ENCODE measurements at places on chromosomes 5 and 9.

DNA sequence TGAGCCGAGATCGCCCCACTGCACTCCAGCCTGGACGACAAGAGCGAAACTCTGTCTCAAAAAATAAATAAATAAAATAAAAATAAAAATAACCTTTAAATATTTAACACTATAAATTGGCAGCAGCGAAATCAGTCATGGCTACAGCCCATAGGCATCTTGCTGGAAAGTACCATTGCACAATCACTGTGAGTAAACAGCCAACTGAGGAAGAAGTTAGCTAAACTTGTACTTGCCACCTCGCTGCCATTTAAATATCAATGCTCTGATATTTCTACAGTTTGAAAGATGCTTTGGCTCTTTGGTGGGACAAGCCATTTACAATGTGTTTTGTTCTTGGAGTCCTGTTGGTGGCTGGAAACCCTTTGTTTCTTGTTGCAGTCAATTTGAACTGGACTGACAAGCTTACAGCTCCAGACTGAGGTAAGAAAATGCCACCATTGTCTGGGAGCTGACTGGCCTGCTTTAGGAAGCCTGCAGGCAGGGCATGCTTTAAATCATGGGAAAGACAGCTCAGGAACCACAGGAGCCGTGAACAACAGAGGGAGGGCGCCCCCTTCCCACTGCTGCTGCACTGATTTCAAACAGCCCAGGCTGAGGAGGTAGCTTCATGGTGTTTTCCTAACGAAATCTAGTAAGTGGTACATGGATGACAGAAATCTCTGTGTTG, 322.8 kb upstream of the RFX3 start:
- DNase-seq, result peak; percentile 55

DNA sequence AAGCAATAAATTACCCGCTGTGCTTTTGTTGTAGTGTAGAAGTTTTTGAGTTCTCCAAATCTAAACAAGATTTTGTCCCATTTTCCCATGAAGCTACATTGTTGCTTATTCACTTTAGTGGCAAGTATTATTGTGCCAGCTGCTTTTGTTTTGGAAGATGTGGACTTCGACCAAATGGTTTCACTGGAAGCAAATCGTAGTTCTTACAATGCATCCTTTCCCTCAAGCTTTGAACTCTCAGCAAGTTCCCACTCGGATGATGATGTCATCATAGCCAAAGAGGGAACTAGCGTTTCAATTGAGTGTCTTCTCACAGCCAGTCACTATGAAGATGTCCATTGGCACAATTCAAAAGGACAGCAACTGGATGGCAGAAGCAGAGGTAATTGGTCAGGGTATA, 10.9 kb downstream of the MFAP3 start:
- peak; percentile 57 for DNase-seq

- DNase-seq, result no peak
Measured at GRCh38 chr5:91194824-91195381, 188.2 kb downstream of the ARRDC3 start.

DNA sequence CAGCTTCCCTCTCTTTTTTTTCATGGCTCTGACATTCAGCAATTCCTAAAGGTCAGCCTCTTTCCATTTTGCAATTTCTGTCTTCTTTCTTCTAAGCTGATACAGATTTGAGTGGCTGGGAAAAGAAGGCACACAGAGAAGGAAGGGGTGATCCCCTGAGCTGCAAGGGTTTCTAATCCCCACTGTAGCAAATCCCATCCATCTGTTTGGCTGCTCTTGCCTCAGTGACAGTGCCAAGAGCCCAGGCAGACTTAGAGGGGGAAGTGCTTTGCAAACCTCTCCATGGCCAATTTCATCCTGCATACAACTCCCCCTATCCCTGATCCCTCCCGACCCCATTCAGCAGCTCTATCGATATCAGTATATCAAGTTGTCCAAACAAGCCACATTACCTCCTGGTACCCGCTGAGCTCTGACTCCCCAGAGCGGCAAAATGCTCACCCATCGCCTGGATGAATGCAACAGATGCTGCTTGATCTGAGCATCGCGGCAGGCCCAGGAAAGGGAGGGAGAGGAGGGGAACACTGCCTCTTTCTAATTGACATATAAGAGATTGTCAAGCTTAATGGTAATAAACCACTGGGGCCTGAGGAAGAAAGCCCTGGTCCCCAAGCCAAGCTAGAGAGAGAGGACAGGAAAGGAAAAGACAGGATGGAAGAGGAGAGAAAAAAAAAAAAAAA, 268.9 kb downstream of the ASTN2 start:
- no peak for DNase-seq

- peak; percentile 91 for DNase-seq
Measured at GRCh38 chr9:98998441-98999151, 54.9 kb downstream of the COL15A1 start.

DNA sequence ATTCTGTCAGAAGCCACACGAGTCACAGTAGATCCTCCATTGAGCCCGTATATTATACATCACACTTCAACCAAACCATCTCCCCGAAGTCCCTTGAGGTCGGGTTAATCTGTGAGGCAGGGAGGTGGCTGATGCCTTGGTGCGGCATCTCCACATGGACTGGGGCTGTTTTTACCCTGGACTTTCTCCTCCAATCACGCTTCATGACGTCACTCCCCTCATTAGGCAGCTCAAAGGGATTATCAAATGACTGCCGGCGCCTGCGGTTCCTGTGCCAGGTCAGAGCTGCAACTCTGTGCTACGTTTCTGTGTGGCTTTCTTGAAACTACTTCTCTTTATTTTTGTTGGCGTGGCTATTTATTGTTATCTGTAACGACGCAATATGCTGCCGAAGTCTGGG, 53.7 kb downstream of the TMOD1 start:
- DNase-seq, result no peak

DNA sequence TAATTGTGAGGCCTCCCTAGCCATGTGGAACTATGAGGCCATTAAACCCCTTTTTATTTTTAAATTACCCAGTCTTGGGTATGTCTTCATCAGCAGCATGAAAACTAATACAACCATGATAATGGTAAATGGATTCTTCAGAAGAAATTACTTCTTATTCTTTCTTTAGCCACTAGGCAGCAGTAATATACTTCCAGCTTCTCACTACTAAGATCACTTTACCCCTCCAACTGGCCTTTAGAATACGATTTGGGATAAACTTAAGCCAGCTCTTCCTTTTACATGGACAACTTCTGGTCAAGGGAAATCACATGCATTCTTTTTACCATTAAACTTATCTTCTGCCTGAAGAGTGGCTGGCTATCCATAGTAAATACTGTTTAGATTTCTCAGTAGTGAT, 355.4 kb downstream of the MAN2A1 start:
- DNase-seq, result no peak

GRCh38 chr5:34803974-34804732, 34.8 kb upstream of the TTC23L start:
- no peak for DNase-seq

DNA sequence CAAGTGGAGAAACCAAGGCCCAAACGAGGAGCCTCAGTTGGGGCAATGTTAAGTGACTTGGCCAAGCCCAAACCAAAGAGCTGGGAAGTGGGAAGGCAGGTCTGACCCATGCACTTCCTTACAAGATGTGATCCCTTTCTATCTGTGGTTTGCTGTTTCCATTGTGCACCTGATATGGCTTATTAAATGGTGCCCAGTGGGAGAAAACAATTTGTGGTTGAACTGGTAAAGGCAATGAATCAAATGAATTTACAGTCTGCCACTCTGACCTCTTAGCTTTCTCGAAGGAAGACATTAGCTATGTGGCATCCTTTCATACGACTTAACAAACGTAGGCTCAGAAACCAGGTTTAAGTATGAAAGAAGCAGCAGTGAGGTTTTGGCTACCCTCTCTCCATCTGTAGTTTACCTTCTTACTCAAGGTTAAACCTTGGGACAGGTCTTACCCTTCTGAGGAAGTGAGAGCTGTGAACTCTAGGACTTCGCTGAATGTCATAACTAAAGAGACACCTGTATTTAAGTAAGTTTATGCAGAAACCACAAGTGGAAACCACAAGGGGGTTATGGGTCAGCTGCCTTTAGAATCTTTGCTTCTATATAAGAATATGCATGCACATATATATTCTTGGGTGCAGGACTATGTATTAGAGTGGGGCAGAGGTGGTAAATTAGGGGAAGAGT, 100.5 kb upstream of the SPATA31D4 start:
- DNase-seq, result no peak

- DNase-seq, result no peak
Measured at GRCh38 chr9:7467186-7467585, 332.4 kb downstream of the DMAC1 start.

- DNase-seq, result no peak
Measured at GRCh38 chr5:95449460-95449859, 58.3 kb downstream of the FAM81B start.

GRCh38 chr5:36301858-36302603, at the start of gene RANBP3L:
Gene RANBP3L, minus strand, starts transcription at chr5:36301902. Its CDS starts 486 bp downstream, at chr5:36301416.
- DNase-seq, result peak; percentile 31

GRCh38 chr9:128145536-128145935, 3.7 kb upstream of the LCN2 start:
- no peak for DNase-seq

GRCh38 chr5:1235379-1235778, 10.2 kb downstream of the SLC6A18 start:
- no peak for DNase-seq

GRCh38 chr5:135027697-135028615, 6.1 kb downstream of the PITX1 start:
- no peak for DNase-seq

DNA sequence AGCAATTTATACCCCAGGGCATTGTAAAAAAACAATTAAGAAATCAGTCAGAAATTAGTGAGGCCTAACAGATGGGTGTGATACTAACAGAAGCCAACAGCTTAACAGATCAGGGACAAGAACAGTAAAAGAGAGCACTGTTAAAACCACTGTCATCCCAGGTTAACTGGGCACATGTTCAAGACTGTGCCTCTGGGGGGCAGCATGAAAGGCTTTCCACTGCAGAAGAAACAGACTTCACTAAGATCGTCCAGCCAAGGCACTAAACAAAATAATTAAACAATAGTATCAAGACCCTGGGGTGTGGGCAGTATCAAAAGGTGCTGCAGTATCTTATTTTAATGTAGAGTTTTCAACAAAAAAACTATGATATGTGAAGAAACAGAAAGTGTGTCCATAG, 43.5 kb downstream of the FBN2 start:
- no peak for DNase-seq

GRCh38 chr9:117097761-117098160, 317.1 kb downstream of the ASTN2 start:
- no peak for DNase-seq

GRCh38 chr9:112789473-112789872, 38.9 kb downstream of the SNX30 start:
- no peak for DNase-seq

GRCh38 chr5:39518516-39518915, 93.7 kb upstream of the DAB2 start:
- DNase-seq, result no peak

GRCh38 chr9:136055715-136056545, 39.2 kb downstream of the NACC2 start:
- peak; percentile 42 for DNase-seq

DNA sequence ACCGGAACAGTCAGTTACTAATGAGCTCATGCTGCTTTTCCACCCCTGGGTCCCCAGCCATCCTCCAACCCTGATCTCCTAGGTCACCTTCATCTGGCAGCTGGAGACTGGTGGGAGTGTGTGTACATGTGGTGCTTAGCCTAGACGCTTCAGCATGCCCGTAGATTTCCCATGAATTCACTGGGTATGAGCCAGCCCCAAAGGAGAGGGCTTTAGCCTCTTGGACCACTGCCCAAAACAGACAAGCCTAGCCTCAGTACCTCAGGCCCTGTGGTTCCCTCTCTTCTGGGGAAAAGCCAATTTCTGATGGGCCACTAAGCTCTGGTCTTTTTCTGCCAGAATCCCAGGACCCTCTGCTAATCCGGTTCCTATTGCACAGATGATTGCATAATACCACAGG, 48.0 kb upstream of the ASTN2 start:
- DNase-seq, result no peak

GRCh38 chr5:120510098-120510637, 46.1 kb downstream of the PRR16 start:
- no peak for DNase-seq

GRCh38 chr9:134891053-134891452, 10.4 kb downstream of the FCN2 start:
- DNase-seq, result peak; percentile 60

DNA sequence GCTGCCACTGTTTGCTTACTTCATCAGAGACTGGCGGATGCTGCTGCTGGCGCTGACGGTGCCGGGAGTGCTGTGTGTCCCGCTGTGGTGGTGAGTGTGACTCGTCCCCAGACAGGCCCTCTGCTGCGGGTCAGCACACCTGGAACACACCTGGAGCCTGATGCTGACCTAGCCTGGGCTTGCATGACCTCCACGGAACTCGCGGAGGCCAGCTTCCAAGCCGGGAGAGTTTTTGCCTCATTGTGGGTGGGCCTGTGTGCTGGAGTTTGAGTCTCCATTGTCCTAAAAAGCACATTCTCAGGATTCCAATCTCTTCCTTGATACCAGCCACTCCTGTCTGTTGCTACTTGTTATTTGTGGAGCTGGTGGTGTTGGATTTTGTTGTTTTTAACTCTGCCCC, 28.1 kb downstream of the SLC22A4 start:
- no peak for DNase-seq

- no peak for DNase-seq
Measured at GRCh38 chr5:117892360-117892759, 1096.0 kb downstream of the DTWD2 start.

DNA sequence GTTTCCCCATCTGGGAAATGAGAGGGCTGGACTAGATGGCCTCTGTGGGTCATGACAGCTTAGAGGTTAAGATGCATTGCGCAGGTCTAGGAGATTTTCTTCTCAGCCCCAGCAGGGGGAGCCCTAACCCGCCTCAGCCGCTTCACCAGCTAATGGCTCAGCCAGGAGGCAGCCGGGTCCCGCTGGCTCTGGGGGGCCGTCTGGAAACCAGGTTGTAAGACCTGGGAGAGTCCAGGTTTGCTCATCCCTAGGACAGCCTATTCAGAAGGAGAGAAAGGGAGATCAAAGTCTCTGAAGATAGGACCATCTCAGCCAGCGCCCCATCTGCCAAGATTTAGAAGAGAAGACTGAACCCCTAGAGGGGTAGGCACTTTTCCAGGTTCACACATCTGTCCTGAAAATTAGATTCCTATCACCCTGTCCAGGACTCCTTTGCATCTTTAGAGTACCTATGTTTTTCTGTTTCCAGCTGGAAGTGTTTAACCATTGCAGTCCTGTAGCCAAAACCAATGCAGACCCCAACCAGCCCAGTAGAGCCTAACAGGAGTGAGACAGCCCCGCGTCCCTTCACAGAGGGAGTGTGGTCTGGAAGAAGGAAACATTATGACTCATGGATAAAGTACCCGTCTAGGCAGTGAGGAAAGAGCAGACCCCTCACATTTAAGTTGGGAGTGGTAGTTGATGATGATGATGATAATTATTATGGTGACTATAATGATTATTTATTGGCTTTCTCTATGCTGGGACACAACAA, 27.5 kb downstream of the SPARC start:
- DNase-seq, result peak; percentile 88

DNA sequence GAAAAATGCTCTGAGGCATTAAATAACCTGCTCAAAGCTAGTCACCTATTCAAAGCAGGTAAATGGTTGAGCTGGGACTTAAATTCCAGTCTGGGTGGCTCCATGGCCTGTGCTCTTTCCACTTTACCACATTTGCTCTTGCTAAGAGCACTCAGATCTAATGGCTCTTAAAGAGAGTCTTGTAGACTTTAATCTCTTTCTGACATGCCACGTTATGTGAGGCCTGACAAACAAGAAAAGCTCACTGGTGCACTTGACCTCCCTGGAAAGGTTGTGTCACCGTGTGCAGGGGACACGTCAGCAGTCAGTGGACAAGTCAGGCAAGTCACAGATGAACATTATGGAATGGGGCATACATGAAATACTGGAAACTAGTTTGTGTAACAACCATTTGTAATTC, 129.9 kb upstream of the RPS23 start:
- no peak for DNase-seq

Data from suppressor macrophage treated with lipopolysaccharide for 1 hour (primary cell).